ENCODE measurements at places on chromosomes 13 and 19.

DNA sequence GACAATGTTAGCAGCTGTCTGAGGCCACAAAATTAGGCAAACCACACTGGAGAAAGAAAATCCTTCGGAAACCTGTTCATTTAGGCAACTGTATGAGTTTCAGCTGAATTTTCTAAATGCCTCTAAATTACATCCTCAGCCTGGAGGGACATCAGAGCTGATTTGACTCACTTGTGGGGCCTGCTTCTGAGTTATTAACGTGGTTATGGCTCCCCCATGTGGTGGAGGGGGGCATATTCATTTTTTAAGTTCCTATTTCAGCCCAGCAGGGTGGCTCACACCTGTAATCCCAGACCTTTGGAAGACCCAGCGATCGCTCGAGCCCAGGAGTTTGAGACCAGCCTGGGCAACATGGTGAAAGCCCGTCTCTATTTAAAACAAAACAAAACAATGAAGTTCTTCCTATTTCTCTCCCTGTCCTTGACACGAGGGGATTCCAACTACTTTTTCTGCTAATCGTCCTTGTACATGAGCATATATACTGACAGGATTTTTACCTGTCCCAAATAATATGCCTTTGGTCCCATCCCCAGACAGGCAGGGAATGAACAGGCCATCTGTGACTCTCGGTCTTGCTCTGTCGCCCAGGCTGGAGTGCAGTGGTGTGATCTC, 31.5 kb upstream of the HIF3A start:
- DNase-seq = peak; percentile 52

DNA sequence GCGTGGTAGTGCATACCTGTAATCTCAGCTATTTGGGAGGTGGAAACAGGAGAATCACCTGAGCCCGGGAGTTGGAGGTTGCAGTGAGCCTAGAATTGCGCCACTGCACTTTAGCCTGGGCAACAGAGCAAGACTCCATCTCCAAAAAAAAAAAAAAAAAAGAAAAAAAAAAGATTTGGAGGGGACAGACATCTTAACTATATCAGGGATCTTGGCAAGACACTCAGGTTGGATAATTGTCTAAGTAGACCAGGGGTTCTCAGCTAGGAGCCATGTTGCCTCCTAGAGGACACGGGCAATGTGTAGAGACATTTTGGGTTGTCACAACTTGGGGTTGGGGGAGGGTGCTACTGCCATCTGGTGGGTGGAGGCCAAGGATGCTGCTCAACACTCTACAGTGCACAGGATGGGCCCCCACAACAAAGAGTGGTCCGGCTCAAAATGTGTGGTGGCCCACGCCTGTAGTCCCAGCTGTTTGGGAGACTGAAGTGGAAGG, 1.9 kb upstream of the ZNF580 start:
- DNase-seq = peak; percentile 61

GRCh38 chr13:97471711-97472110, 37.7 kb downstream of the RAP2A start:
- no peak for DNase-seq

GRCh38 chr13:112063807-112064206, 3.1 kb upstream of the SOX1 start:
- no peak for DNase-seq

GRCh38 chr13:34361560-34361959, 543.6 kb downstream of the RFC3 start:
- no peak for DNase-seq

- DNase-seq = no peak
Measured at GRCh38 chr19:39509233-39509632, 5.7 kb upstream of the SELENOV start.

- no peak for DNase-seq
Measured at GRCh38 chr13:21050288-21051197, 10.8 kb downstream of the LATS2 start.

DNA sequence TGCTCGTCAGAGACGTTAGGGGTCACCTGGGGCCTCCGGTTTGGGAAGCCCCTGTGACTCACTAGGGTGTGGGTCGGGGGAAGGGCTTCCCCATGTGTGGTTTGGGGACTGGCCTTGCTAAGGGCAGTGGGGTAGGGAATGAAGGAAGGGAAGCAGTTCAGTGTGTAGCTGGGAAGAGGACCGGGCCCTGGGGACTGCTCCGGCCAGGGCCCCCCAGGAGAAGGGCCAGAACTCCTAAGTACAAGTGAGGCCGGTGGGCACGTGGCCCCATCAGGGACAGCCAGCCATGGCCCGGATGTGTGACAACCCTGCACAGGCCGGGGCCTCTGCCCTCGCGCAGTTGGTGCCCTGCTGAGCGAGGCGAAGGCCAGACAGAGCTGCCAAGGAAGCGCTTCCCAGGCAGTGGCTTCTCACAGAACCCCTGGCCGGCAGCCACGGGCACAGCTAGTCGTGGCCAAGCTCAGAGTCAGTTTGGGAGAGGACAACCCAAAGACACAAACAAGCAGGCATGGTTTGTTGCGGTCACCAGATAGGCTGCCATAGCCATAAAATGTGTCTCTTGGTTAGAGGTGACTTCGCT, 25.7 kb downstream of the TEX29 start:
- DNase-seq = no peak

DNA sequence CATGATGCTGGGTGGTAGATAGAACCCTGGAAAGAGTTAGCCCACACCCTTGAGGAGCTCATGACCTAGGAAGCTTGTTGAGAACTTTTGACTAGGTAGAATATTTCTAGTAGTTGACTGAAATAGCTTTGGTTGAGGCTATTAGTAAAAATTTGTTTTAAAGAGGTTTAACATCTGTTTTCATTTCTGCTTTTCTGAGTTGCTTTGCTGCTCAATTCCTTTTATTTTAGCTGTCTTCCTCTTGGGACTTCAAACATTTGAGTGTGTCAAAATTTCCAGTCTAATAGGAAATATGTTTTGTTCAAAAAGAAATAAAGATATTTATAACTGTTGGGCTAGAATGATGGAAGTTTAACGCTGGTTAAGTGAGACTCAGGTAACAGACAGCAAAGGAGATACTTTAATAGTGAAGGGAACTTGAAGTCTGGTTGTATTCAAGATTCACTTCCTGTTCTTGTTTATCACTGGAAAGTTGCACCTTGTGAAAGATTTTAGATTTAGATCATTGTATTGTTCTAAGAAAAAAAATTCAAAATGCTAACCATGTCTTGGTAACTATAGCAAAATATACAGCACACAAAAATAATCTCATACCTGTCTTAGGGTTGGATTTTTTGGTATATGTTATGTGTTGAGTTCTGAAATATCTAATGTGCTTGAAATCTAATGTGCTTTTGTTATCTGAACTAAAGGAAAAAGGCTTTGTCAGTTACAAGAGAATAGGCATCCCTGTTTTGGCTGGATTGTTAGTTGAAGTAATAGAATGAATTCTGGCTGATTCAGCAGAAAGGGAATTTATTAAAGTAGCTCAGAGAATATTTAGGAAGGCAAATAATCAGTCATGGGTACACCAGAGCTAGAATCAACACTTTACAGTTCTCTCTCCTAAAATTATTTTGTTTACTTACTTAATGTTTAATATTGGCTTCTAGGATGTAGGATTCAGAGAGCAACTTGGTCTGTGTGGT, 24.4 kb upstream of the GPR18 start:
- no peak for DNase-seq

DNA sequence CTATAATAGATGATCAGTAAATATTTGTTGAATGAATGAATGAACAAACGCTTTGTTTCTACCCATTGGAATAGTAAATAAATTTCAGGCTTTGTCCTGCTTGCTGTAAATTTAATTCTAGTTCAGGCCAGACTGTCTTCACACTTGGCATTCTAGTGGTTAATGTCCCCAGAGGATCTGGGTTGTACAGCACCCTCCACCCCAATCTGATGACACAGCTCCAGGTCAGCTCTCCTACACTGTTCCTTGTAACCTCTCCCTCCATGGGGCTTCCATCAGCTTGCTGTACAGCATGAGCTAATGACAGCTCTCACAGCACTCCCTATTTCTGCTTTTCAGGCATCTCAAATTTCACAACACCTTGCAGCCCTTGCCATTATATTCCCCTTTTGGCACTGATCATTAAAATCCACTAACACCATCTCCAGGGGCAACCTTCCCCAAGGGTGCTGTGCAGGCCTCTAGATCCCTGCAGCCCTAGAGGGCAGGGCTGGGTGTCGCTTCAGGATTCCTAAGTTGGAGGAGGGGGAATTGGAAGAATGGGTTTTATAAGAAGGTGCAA, 12.7 kb upstream of the KL start:
- DNase-seq = no peak

- DNase-seq = no peak
Measured at GRCh38 chr19:37914908-37915307, 7.9 kb downstream of the SIPA1L3 start.

GRCh38 chr13:98967491-98967890, 10.4 kb downstream of the DOCK9 start:
- no peak for DNase-seq

DNA sequence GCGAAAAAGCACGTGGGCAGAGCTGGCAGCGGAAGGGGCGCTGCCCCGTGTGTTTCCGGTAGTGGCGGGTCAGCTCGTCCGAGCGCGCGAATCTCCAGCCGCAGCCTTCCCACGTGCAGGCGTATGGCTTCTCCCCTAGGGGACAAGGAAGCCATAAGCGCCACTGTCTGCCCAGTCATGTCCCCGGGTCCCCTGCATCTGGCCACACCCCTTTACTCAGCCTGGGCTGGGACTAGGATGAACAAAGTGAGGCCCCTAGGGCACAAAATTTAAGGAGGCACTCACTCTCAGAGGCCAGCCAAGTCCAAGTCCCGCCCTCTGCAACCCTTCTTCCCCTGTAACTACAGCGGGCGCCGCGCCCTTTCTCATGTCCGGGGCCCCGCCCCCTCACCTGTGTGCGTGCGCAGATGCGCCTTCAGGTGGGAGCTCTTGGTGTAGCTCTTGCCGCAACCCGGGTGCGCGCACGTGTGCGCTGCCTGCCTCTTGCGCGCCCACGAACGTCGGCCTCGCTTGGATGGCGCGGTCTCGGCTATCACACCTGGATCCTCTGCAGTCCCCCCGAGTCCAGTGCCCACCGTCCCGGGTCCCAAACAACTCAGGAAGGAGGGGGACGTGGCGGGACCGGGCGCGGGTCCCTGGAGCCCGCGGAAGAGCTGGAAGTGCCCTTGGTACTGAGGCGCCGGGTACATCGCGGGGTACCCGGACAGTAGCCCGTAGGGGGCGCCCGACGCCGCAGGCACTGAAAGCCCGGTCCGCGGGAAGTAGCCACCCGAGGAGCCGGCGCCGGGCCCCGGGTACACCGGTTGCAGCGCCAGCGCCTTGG, 1.9 kb downstream of the KLF1 start:
- peak; percentile 91 for DNase-seq

DNA sequence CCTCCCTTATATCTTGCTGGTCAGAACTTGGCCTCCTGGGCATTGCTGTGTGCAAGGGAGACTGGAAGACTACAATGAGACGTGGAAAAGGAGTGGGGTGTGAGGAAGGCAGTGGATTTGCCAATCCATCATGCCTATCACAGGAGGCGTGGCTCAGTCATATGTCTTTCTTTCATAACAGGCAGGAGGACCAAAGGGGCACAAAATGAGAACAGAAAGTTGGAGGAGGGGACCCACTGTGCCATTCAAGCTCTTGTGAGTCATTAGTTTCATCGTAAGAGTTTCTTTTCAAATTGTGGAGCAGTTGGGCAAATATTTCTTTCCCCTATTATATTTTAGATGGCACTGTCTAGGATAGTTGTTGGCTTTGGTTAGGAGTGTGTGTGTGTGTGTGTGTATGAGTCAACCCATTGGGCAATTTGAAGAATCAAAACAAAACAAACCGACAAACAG, 471.5 kb downstream of the TSHZ3 start:
- no peak for DNase-seq

DNA sequence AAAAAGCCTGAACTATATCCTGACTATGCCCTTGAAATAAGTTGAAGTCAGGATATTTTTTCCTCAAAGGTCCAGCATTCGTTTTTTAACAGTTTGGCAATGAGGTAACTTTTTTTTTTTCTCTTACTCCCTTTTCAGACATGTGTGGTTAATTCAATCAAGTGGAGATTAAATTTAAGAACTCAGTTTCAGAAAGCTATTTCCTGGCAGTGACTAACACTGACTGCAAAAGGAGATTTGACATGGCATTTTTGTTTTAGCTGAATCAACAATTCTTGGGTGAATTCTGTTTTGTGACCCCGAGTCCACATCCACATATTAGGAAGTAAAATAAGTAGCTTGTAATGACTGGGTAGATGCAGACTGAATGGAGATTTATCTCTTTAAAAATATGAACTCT, 716.4 kb downstream of the PCDH9 start:
- DNase-seq = no peak

DNA sequence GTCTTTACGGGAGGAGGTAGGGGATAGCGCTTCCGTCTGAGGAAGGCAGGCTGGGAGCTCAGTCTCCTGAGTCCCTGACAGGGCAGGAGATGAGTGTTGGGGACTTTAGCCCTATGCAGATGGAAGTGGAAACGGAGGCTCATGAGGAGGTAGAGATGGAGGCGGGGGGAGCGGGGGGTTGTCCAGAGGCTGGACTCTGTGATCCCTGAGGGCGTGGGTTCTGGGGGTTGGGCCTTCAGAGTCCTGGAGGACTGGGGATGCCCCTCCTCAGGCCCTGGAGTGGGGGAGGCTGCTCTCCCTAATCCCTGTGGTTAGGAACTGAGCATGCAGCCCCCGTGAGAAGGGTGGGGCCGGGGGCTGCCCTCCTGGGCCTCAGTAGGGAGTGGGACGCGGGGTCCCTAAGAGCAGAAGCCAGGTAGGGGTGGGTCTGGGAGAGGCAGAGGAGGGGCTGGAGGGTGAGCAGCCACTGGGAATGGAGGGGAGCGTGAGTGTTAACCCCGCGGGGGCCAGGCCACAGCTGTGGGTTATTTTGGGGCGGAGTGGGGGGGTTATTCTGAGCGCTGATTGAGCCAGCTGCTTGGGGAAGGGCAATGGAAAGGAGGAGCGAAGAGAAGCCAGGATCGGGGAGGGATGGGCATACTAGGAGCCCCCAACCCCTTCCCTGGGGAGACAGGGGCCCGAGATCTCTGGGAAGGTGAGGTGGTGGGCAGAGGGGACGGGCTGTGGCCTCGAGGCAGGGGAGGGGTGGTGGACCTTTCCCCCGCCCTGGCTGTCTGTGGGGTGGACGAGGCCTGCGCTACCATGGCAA, 2.8 kb downstream of the GRIN2D start:
- no peak for DNase-seq

GRCh38 chr13:30755678-30756077, 20.3 kb downstream of the ALOX5AP start:
- no peak for DNase-seq

- no peak for DNase-seq
Measured at GRCh38 chr13:41291246-41291645, 19.8 kb upstream of the NAA16 start.

GRCh38 chr13:32530841-32531253, 7.7 kb downstream of the N4BP2L2 start:
- no peak for DNase-seq

GRCh38 chr19:12843999-12844732, 5.9 kb downstream of the MAST1 start:
- DNase-seq = no peak

GRCh38 chr13:89486065-89486464, 1814.9 kb downstream of the SLITRK5 start:
- no peak for DNase-seq

All from stimulated activated CD4-positive, alpha-beta T cell treated with anti-CD3 and anti-CD28 coated beads, Interleukin-4, amount 100 ng/mL, for 1 hour (primary cell).